DMS53 (cell line): ENCODE measurements at places on chromosomes 13 and 19.

DNA sequence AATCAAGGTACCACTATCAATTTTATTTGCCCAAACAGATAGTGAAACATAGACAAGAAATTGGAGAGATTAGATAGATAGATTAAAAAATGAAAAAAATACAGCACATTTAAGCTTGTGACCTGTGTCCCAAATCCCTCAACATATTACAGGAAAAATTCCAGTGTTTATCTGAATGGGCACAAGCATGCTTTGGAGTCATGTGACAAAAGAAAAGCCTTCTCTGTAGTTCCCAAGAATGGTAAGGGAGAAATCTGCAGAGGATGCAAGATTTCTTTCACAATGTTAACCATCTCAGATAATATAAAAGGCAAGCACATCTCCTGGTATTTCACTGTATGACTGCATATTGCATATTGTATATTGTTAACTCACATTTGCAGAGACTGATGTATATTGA lies 168.0 kb downstream of the PCDH9 start:
- no peak for DNase-seq

GRCh38 chr13:101065329-101065728 lies 351.0 kb downstream of the NALCN start:
- no peak for DNase-seq

GRCh38 chr13:25062479-25062878 lies 33.5 kb upstream of the PABPC3 start:
- no peak for DNase-seq

GRCh38 chr13:97935071-97935470 lies 18.4 kb upstream of the IPO5 start:
- no peak for DNase-seq

- DNase-seq = peak; percentile 20
Measured at GRCh38 chr13:101579281-101579802, 126.9 kb downstream of the ITGBL1 start.

- DNase-seq = peak; percentile 53
Measured at GRCh38 chr19:14114854-14115253, 2.7 kb downstream of the PRKACA start.

GRCh38 chr13:52353193-52353592 lies 52.8 kb downstream of the THSD1 start:
- no peak for DNase-seq

DNA sequence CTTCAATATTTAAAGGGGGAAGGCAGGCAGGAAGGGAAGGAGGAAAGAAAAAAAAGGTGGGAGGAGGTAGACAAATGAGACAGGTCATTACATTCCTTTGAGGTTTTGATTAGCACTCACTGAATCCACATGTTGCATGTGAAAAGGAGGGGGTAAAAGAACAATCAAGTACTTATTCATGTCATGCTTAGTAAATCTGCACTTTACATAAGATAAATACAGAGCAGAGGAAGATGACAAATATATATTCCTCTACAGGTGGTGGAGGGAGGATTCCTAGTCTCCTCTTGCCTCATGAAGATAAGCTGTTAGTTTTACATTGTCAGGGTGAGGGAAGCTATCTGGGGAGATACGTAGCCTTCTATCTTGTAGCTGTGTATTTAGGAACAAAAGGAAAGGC lies 1645.4 kb upstream of the SPRY2 start:
- no peak for DNase-seq

- no peak for DNase-seq
Measured at GRCh38 chr19:3269916-3270671, 45.6 kb downstream of the CELF5 start.

DNA sequence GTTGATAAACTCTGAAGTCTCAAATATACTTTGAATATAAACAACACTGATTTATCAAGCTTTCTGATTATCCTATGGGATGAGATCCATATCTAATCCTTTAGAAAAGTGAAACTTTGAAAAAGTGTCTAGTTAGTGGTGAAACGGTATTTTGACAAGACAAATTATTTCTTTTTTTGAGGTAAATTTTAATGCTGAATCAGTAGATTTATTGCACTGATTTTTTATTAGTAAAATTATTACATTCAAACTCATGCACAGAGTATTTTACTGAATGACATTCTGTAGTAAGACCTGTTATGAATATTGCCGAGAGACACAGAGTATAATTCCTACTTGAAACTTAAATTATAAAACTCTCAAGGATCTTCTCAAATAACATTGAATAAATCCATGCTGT lies 679.1 kb upstream of the SPRY2 start:
- no peak for DNase-seq

- no peak for DNase-seq
Measured at GRCh38 chr13:20241593-20241992, 9.5 kb upstream of the GJB6 start.

DNA sequence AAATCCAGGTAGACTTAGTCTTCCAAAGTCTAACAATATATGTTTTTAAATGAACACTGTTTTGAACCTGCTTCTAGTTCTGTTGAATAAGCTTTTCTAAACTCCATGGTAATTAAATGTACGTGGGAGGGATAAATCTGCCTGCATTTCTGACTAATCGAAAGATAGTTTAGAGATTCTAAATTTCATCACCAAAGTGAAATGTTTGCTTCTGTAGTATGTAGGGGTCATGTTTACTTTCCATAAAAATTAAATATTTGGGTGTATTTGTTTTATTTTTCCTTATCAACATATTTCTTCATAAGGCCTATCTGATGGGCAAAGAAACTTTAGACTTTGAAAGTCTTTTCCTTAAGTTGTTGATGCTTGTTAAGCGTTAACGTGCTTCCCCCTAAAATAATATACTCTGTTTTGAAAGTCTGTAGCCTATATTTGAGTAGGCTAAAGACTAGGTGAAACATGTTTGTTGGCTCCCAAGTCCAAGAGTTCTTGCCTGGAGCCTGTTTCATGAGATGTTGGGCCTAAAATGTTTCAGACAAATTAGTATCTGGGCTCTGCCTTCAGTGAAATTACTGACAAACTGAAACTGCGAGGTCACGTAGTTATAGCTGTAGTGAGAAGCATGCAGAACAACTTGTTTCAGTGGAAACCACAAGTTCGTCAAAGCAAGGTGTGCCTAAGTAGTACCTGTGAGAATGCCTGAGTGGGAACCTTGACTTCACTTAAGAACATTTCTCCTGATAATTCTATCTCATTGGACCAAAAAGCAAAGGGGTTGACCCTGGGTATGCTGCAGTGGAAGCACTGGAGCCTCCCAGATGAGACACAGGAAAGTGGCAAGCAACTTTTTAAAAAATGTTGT lies 126.2 kb downstream of the LMO7 start:
- DNase-seq = peak; percentile 5

GRCh38 chr13:110499621-110500281 lies 61.8 kb downstream of the RAB20 start:
- DNase-seq = peak; percentile 48

- DNase-seq = no peak
Measured at GRCh38 chr19:7333198-7334118, 15.3 kb upstream of the ARHGEF18 start.

DNA sequence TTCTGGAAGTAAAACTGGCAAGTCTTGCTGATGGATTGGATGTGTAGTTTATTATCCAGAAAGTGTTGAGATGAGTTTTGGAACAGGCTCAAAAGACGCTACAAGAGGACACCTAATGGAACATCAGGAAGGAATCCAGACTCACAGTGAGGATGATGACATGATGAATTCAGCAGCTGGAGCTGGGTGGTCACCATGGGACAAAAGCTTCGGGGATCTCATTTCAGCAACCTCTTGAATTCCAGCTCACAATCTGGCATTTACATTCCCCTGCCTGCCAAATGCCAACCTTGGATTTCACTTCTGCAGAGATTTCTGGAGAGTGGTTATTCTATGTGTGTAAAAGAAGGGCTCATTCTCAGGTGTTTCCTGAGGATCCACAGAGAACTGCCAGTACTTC lies 288.0 kb upstream of the TMTC4 start:
- no peak for DNase-seq

GRCh38 chr13:41791056-41791455 lies 169.9 kb downstream of the VWA8 start:
- no peak for DNase-seq
